Right renal pelvis (tissue), 4 donors: ENCODE measurements at places on chromosomes 16 and 17.

GRCh38 chr17:27918498-27918897 is 25.3 kb upstream of the LYRM9 start:
- no peak for DNase-seq

DNA sequence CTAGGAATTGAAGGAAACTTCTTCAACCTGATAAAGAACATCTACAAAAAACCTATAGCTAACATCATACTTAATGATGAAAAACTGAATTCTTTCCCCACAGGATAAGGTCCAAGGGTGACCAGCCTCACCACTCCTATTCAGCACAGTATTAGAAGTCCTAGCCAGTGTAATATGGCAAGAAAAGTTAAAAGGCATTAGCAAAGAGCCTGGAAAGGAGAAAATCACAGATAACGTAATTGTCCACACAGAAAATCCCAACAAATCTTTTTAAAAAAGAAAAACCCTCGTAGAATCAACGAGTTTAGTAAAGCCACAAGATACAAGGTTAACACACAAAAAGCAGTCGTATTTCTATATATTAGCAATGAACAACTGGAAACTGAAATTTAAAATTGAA is 37.8 kb downstream of the MEAK7 start:
- DNase-seq, result no peak

DNA sequence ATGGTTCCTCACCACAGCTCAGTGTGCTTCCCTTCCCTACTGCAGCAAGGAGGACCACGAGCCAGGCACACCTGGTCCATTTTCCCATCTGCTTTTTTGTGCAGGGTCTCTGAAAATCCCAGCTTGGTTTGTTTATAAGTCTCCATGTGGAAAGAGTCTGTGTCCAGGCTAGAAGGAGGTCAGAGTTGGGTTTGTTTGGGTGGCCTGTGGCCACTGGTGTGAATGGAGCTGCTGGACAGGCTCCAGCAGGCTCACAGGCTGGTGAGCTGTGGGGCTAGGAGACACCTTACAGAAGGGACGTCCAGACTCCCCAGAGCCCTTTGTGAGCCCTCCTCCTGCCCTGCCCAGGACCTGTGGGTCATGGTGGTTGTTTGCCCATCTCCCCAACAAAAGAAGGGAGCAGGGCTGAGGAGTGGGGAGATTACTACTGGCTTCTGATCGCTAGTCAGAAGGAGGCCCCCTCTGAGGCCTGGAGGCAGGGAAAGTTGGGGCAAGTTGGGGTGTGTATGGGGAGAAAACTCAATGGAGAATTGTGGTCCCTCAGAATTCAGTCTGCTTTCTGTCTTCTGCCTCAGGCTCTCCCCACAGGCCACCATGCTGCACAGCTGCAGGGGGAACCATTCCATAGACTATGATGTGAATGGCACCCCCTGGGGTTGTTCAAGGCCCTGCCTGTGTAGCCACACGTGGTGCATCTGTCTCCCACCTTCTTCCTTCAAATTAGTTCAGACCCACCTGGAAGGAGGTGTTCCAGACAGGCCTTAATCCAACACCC is 4.1 kb downstream of the RARA start:
- no peak for DNase-seq

GRCh38 chr17:81888105-81888987 is 3.0 kb downstream of the ALYREF start:
- no peak for DNase-seq

DNA sequence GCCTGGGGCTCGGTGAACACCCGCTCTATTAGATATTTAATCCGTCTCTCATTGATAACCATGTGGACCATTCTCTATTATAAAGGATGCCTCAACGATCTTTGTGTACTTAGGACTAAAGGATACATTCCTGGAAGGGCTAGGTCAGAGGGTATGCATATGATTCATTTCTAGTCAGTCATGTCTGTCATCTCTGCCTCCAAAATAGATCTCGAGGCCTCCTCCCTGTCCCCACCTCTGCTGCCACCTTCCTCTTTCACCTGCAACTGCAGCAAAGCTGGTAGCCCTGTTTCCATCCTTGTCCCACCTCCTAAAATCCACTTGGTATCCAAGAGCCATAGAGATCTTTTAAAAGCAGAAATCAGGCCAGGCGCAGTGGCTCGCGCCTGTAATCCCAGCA is 121.5 kb downstream of the KATNIP start:
- no peak for DNase-seq

DNA sequence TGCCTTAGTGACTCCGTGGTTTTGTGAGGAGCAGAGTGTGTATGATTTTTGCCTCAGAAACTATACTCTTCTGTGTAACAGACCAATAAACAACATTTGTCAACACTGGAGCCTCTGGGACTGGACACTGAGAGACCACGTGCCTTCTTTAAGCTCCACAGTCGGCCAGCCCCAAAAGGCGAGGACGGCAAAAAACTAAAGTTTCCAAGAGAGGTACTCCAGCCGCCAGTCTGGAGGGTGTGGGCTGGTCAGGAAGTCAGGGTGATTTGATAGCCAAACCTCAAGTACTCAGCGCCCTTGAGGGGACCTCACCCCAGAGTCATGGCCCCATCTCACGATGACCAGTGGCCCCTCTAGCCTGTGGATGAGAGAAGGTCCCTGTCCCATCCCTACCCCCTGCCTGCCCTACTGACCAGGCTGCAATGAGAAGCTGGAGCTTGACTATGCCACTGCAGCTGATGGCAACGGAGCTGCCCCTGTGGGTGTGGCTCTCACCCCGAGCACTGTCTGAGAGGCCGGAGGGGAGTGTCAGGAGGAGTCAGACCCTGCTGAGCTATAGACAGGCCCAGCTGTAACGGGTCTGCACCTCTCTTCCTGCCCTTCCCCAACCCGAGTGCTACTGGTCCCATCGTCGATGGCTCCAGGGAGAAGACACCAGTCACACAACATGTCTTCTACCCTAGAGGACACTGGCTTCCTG is 19.8 kb downstream of the MNT start:
- DNase-seq, result no peak

DNA sequence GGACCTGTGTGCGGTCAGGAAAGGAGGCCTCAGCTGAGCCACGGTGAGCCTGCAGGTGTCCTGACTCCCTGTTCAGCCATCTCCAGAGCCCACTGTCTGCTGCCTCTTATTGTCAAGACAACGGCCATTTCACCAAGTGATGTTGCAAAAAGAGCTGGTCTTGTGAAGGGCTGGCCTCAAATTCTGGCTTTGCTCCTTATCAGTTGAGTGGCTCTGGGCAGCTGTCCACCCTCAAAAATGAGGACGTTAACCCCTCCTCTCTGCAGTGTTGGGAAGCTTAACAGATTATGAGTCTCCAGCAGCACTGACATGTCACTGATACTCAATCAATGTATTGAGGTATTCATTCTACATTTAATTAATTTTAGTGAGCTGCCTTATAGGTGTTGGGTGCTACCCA is 171.1 kb upstream of the TOX3 start:
- DNase-seq, result no peak

DNA sequence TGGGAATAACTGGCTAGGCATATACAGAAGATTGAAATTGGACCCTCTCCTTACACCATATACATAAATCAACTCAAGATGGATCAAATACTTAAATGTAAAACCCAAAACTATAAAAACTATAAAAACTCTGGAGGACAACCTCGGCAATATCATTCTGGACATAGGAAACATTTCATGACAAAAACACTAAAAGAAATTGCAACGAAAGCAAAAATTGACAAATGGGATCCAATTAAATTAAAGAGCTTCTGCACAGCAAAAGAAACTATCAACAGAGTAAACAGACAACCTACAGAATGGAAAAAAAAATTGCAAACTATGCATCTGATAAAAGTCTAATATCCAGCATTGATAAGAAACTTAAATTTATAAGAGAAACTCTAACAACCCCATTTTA is 503.7 kb upstream of the C16orf82 start:
- DNase-seq, result no peak

DNA sequence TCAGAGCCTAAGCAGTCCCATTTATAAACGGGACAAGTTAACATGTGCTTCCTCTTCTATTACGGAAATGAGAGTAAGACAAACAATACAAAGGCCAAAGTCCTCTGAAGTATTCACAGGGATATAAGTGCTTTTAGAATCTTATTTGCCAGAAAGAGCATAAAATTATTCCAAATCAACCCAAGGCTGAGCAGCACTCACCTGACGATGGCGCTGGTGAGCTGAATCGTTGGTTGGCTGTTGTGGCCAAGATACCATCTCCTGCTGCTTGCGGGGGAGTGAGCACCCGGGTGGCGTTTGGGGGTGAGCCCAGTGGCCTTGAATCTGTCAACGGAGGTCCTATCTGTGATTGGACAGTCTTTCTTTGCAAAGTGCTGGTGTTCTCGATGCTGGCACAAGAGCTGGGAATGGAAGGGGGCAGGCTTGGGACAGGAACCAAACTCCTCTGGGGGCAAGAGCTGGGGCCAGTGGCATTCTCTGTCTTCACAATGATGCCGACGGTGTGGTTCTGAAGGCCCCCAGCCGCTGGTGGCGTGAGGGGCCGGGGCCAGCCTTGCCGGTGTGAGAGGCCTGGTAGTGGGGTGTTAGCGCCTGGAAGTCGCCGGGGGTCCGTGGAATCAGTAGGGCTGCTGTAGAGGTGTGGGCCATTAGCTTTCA is 9.5 kb upstream of the DHRS13 start:
- DNase-seq, result no peak

- DNase-seq, result no peak
Observed at GRCh38 chr16:1787322-1788094, 4.7 kb downstream of the NUBP2 start.

- no peak for DNase-seq
Observed at GRCh38 chr17:58314706-58315015, 13.9 kb downstream of the TSPOAP1 start.

DNA sequence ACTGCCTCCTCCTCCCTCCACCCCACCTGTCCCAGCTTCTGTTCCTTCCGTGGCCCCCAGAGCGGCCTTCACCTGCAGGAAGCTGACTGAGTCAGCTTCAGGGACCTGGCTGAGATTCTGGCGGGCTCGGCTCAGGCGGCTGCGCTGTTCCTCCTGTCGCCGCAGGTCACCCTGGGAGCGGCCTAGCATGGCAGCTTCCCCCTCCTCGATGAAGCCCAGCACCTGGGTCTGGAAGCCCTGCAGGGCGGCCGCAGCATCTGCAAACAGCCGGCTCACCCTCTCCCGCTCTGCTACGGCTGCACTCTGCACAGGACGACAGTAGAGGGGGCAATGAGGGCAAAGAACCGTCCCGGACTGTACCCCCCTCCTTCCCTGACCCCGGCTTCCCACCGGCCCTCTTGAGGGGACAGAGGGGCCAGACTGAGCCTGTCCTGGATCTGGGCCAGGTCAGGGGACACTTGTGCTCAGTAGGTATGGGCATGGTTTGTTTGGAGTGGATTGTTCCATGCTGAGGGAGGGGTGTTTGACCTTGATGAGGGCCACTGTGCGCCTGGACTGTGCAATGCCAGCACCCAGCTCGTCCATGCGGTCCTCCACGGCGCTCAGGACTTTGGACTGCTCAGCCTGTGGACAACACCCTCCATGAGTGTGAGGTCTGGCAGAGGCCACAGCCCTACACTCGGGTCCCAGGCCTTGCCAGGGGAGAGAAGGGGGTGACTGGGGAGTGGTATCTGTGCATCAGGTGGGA is 2.0 kb downstream of the TRIM47 start:
- DNase-seq, result no peak

DNA sequence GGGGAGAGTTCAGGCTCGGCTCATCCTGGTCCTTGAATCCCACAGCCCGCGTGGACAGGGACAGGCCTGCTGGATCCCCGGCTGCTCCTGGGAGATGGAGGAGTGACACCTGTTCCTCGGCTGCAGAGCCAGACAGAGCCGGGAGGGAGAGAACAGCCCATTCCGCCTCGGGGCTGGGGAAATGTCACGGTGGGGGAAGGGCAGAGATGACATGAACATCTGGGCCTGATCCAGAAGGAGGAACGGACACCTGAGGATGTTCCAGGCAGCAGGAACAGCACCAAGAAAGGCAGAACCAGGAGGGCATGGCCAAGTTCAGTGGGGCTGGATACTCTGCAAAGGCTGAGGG is 2.1 kb downstream of the ZNF764 start:
- DNase-seq, result no peak

DNA sequence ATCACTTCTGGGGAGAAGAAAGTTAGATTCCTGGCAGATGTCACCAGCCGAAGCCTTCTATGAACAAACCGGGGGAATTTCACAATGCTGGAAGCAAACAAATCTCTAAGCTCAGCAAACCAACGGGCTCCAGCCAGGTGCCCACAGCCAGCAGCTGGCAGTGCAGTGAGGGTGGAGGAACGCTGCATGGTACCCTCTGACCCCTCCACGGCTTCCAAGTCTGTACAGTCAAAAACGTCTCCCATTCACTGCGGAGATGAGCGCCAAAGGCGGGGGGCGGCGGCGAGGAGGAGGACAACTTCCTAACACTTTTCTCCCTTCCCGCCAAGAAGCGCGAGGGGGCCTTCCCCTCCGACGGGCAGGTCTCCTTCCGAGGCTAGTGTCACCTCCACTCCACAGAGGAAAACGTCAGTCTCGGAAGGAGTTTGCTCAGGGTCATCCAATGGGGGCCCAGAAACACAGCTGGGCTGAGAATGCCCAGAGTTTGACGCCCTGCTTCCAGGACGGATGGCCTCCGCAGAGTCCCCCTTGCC is 924 bp downstream of the ZNF598 start:
- no peak for DNase-seq

- no peak for DNase-seq
Observed at GRCh38 chr17:74368341-74369081, 1.2 kb downstream of the GPR142 start.

DNA sequence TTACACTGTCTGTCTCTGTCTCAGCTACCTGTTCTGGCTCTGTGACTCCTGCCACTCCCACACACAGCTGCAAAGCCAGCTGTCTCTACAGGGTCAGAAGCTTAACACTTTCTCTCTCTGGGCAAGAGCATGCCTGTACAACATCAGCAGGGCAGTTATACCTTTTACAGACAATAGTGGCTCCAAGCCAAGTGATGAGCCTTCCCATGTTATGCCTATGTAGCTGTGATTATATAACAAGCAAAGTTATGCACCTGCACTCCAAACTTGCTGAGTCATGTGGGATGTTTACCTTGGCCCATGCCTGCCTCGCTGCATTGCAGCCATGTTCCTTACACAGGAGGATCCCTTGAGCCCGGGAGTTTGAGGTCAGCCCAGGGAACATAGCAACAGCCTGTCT is 31.8 kb upstream of the APPBP2 start:
- no peak for DNase-seq

GRCh38 chr17:74404218-74404617 is 27.7 kb upstream of the GPRC5C start:
- DNase-seq, result no peak

- no peak for DNase-seq
Observed at GRCh38 chr16:69089091-69089910, 16.2 kb upstream of the HAS3 start.

- no peak for DNase-seq
Observed at GRCh38 chr17:63826468-63827001, 696 bp upstream of the PSMC5 start.

DNA sequence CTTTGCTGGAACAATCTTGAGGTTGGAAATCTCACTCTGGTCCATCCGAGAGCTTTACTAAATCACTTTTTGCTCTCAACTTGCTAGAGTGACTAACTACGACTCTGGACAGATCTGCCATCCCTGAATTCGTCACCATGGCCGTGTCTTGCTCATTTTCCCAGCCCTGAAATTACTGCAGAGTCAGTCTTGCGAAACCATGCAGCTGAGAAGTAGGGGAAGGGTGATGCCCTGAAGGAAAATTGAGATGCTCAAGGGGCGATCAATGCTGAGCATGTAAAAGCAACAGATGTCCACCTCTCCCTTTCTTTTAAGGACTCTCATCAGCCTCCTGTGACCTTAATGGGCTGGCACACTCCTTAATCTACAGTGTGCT is 18.8 kb downstream of the PCTP start:
- DNase-seq, result no peak

- DNase-seq, result no peak
Observed at GRCh38 chr17:18004884-18005305, 32.2 kb downstream of the DRC3 start.

GRCh38 chr16:75333721-75334163 is 82.3 kb upstream of the BCAR1 start:
- DNase-seq, result no peak
